ENCODE measurements at places on chromosomes 13 and 19.

GRCh38 chr19:408441-408901 lies 476 bp downstream of the C2CD4C start:
- no peak for DNase-seq

- no peak for DNase-seq
Measured at GRCh38 chr19:10966809-10967208, 6.0 kb downstream of the SMARCA4 start.

DNA sequence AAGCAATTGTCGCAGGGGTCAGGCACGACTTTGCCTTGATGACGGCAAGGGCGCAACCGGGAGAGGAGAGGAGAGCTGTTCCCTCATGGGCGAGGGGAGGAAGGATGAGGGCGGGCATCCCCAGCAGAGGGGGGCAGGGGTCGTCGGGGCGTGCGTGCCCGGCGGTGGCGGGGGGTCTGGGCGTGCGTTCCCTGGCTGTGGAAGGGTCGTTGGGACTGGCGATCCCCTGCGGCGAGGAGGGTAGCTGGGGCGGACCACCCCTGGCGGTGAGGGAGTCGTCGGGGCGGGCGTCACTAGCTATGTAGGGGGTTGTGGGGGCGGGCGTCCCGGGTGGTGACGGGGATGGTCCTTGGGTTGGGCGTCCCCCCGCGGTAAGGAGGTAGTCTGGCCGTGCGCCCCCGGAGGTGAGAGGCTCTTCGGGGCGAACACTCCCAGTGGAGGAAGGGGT lies 1.7 kb downstream of the COMP start:
- DNase-seq = no peak

DNA sequence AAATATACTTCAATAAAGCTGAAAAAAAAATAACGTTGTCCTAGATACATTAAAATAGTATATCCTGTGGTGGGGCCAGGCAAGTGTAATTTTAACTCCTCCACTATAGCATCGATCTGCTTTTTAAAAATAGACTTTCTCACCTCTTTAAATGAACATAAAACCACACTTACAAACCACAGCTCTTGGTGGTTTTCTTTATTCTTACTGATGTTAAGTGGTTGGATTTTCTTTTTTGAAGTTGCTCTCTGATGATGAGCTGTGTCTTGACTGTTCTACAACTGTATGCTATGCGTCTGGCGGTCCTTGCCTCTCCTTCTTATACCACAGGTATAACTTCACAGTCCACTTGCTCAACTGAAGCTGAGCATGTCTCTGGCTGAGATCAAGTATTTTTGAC lies 721.5 kb upstream of the KLHL1 start:
- no peak for DNase-seq

DNA sequence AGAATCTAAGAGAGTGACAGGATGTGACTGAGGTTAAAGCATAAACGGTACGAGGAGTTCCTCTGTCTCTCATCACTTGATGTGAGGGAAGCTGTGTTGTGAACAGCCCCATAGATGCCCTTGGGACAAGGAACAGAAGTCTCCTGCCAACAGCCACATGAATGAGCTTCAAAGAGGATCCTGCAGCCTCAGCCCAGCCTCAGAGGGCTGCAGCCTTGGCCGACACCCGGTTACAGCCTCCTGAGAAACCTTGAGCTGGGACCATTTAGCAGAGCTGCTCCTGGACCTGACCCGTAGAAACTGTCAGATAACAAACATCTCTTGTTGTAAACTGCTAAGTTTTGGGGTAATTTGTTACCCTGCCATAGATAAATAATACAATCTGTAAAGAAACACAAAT lies 54.2 kb downstream of the CCNE1 start:
- DNase-seq = no peak

Measured in right hindlimb (tissue), 1 donor.